ENCODE measurements at places on chromosomes 6 and 20. TPM values are rescaled to one million over a fixed set of nuclear protein-coding genes. Genes with fewer than 3 reads are reported as not detected.

- DNase-seq = no peak
- H3K27ac ChIP-seq = no peak overlapping the region
- H3K4me1 ChIP-seq = peaks cover 14% of the 10 kb centered on the region
- H3K36me3 ChIP-seq = no peaks in the 10 kb centered on the region
Measured at GRCh38 chr6:14619419-14619781, 501.8 kb downstream of the CD83 start.

- H3K27ac ChIP-seq = no peak overlapping the region
- peaks cover 50% of the 10 kb centered on the region for H3K36me3 ChIP-seq
- DNase-seq = no peak
Measured at GRCh38 chr6:53038141-53038540, 27.1 kb upstream of the FBXO9 start.

GRCh38 chr20:24965065-24965919 lies 16.2 kb downstream of the CST7 start:
- peak; percentile 54 for DNase-seq
- H3K36me3 ChIP-seq = peaks cover 91% of the 10 kb centered on the region
- H3K27ac ChIP-seq = no peak overlapping the region
- no peaks in the 10 kb centered on the region for H3K4me1 ChIP-seq
- H3K27me3 ChIP-seq = no peaks in the 10 kb centered on the region

DNA sequence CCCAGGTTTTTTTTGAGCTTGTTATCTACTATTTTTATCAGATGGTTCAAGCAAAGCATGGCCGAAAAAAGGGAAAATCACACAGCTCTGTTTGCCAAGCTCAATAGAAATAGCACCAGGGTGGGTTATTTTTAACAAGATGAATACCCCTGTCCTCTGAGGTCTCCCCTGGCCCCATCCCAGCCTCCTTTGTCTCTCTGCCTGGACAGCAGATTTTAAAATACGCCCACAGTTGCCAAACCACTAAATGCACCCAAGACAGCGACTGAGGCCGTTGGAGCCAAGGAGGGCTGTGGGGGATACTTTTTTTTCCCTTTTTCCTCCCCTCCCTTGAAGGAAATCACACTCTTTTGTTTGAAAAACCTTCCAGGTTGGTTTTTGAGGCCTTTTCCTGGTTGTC lies 106.6 kb downstream of the VEGFA start:
- no peaks in the 10 kb centered on the region for H3K27me3 ChIP-seq
- peaks cover under 1% of the 10 kb centered on the region for H3K4me1 ChIP-seq
- no peak overlapping the region for H3K27ac ChIP-seq

DNA sequence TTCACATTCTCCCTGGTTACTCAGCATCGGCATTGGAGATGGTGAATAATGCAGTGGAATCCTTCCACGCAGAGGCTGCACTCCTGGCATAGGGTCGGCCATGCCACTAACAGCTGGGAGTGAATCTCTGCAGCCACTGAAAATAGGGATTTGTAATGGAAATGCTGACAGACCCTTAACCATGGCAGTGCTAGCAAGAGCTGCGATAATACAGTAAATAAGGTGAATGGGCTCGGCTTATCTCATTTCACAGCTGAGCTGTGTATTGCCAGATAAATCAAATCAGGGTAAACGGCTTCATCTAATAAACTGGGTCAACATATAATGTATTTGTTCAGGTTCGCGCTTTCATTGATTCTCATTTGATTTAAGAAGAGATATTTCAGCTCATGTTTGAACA lies 156.8 kb downstream of the SLC35B3 start:
- no peaks in the 10 kb centered on the region for H3K36me3 ChIP-seq
- DNase-seq = no peak
- H3K4me1 ChIP-seq = no peaks in the 10 kb centered on the region
- no peak overlapping the region for H3K4me3 ChIP-seq
- H3K27me3 ChIP-seq = no peaks in the 10 kb centered on the region

The TINAG gene
- not detected for total RNA-seq

DNA sequence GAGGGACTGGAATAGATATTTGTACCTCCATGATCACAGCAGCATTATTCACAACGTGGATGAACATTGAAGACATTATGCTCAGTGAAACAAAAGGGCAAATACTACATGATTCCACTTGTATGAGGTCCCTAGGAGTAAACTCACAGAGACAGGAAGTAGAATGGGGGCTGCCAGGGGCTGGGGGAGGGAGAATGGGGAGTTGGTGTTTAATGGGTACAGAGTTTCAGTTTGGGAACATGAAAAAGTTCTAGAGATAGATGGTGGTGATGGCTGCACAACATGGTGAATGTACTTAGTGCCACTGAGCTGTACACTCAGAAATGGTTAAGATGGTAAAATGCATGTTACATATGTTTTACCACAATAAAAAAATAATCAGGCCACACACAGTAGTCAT lies 164.3 kb upstream of the RREB1 start:
- no peaks in the 10 kb centered on the region for H3K27me3 ChIP-seq
- H3K36me3 ChIP-seq = no peaks in the 10 kb centered on the region
- DNase-seq = no peak
- no peak overlapping the region for H3K27ac ChIP-seq

The PRR3 gene
- total RNA-seq = 6.9 TPM

GRCh38 chr6:46333481-46333880 lies 157.8 kb downstream of the RCAN2 start:
- no peaks in the 10 kb centered on the region for H3K36me3 ChIP-seq
- no peaks in the 10 kb centered on the region for H3K27me3 ChIP-seq
- DNase-seq = no peak
- no peak overlapping the region for H3K27ac ChIP-seq

The PNPLA1 gene
- 0.35 TPM for total RNA-seq

The SSTR4 gene
- not detected for total RNA-seq

DNA sequence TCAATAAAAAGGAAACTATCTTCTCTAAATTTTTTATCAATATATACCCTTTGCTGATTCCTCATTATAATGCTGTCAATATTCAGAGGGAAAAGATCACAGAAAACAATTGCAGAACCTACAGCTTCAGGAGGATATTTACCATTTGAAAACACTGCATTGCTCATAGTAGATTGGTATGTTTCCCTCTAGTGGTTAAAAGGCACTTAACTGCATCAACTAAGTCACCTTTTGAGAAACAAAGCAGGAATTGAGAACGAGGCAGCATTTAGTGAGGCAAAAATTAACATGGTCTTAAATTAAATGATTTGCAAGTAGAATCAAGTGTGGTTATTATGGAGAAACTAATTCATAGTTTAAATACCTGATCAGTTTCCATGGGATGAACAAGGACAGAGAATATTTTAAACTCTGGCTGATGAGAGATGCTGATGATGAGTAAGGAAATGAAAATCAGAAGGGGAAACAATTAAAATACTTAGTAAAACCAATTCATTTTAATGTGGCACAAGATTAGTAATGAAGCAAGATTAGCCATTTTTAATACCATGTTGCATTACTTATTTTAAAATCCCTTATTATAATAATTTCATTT lies 642.1 kb downstream of the EPHA7 start:
- no peaks in the 10 kb centered on the region for H3K36me3 ChIP-seq
- no peak for DNase-seq
- H3K27ac ChIP-seq = no peak overlapping the region
- no peak overlapping the region for H3K4me3 ChIP-seq
- no peaks in the 10 kb centered on the region for H3K4me1 ChIP-seq

The DCDC2 gene
- 5.3 TPM for total RNA-seq

GRCh38 chr6:158050955-158051354 lies 69.3 kb downstream of the SYNJ2 start:
- no peaks in the 10 kb centered on the region for H3K36me3 ChIP-seq
- H3K27me3 ChIP-seq = no peaks in the 10 kb centered on the region
- no peak for DNase-seq
- H3K4me3 ChIP-seq = no peak overlapping the region
- no peak overlapping the region for H3K27ac ChIP-seq

DNA sequence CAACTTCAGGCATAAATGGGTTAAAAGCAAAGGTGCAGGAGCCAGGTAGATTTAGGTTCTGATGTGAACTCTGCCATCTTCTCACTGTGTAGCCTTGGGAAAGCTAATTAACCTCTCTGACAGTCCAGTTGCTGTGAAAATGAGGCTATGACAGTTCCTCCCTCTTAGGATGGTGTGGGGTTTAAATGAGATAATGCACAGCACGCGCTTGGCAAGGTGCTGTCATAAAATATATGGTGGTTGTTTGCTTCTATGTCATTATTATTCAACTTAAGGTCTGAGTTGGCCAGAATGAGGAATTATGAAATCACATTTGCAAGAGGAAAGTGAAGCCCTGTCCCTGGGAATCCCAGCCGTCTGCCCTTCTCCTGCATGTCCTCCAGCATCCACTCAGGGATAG lies 15.5 kb upstream of the BCAS1 start:
- H3K4me1 ChIP-seq = no peaks in the 10 kb centered on the region
- no peaks in the 10 kb centered on the region for H3K36me3 ChIP-seq
- no peak overlapping the region for H3K27ac ChIP-seq
- no peak for DNase-seq
- H3K27me3 ChIP-seq = no peaks in the 10 kb centered on the region

The VIP gene
- 1.6 TPM for total RNA-seq

DNA sequence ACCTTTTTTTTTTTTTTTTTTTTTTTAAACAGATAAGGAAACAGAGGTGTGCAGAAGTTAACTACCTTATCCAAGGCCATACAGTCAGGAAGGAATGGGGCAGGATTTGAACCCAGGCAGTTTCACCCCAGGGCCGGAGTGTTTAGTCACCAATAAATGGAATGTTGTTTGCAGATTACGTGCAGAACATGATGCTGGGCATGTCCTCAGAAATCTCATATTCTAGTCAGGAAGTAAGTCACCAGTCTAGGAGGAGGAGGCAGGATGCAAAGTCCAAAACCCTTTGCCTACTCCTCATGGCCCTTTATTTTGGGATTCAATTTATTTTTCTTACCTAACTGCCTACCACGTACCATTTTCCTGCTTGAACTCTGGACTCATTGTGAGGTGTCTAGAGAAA lies 57.1 kb upstream of the LRRC1 start:
- no peak overlapping the region for H3K4me3 ChIP-seq
- H3K4me1 ChIP-seq = peaks cover 6% of the 10 kb centered on the region
- no peak for DNase-seq
- no peaks in the 10 kb centered on the region for H3K36me3 ChIP-seq
- H3K27ac ChIP-seq = no peak overlapping the region

- no peak overlapping the region for H3K4me3 ChIP-seq
- H3K4me1 ChIP-seq = no peaks in the 10 kb centered on the region
- H3K36me3 ChIP-seq = no peaks in the 10 kb centered on the region
- no peak for DNase-seq
Measured at GRCh38 chr20:9912858-9913434, 74.1 kb upstream of the PAK5 start.

GRCh38 chr20:21570285-21570992 lies 56.6 kb upstream of the NKX2-2 start:
- no peak overlapping the region for H3K4me3 ChIP-seq
- no peak overlapping the region for H3K27ac ChIP-seq
- H3K4me1 ChIP-seq = no peaks in the 10 kb centered on the region
- no peak for DNase-seq
- peaks cover 36% of the 10 kb centered on the region for H3K27me3 ChIP-seq
- no peaks in the 10 kb centered on the region for H3K36me3 ChIP-seq

DNA sequence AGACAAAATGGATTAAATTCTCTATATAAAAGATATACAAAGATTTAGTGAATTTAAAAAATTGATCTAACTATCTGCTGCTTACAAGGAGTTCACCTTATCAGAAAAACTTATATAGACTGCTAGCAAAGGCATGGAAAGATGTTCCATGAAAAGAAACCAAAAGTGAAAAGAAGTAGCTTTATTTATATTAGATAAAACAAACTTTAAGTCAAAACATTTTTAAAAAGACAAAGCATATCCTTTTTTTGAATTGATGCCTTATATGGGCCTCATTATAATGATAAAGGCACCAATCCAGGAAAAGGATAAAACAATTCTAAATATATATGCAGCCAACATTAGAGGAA lies 334.2 kb downstream of the MEI4 start:
- no peak overlapping the region for H3K4me3 ChIP-seq
- H3K27ac ChIP-seq = no peak overlapping the region
- no peaks in the 10 kb centered on the region for H3K27me3 ChIP-seq
- no peaks in the 10 kb centered on the region for H3K36me3 ChIP-seq

DNA sequence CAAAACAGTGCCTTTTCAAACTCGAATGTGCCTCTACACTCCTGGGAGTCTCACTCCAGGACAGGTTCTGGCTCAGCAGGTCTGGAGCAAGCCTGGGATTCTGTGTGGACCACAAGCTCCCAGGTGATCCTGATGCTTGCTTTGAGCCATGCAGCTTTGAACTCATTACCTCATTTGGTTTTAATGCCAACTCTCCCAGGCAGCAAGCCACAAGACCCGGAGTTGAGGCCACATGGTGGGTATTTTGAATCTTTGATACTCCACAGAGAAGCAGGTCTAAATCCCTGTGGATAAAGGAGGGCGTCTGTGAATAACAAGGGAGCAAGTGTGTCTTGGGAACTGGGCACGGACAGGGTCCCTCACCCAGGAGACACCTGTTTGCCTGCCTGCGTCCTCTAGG lies 205.4 kb upstream of the CST7 start:
- no peak overlapping the region for H3K27ac ChIP-seq

DNA sequence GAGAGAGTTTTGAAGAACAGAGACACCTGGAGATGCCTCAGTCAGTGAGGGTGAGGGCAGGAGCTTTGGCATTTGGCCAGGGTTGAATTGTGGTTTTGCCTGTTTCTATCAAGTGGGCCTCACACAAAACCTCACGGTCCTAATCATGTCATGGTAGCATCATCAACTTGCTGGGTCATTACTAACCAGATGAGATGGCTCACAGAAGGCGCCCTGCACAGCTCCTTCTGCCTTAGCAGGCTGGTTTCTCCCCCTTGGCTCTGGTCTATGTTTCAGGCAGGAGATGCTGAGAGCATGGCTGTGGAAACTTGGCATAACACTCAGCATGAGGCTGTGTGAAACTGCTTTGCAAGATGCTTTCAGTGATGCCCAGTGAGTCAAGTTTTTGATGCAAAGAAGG lies 99.3 kb downstream of the LRRC1 start:
- H3K27me3 ChIP-seq = no peaks in the 10 kb centered on the region
- no peaks in the 10 kb centered on the region for H3K36me3 ChIP-seq
- no peak for DNase-seq
- H3K4me3 ChIP-seq = no peak overlapping the region
- H3K4me1 ChIP-seq = no peaks in the 10 kb centered on the region

DNA sequence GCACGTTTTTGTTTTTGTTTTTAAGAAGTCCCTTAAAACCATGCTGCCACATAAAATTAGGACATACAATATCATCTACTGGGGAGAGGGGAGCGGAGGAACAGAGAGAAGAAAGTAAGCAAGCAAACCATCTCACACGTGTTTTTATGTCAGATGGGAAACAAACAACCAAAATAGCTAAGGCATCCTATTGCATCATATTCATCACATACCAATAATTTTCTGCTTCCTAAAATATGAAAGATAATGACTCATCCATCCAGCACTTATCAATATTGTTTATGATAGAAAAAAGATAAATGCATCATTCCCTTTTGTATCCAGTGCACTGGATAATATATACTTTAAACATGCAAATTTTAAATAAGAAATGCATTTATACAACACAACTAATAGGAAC lies 329.6 kb downstream of the RNGTT start:
- H3K4me3 ChIP-seq = no peak overlapping the region
- H3K27me3 ChIP-seq = no peaks in the 10 kb centered on the region
